MCF 10A (cell line): ENCODE measurements at places on chromosomes 4 and X. TPM values are rescaled to one million over a fixed set of nuclear protein-coding genes. Genes with fewer than 3 reads are reported as not detected.

DNA sequence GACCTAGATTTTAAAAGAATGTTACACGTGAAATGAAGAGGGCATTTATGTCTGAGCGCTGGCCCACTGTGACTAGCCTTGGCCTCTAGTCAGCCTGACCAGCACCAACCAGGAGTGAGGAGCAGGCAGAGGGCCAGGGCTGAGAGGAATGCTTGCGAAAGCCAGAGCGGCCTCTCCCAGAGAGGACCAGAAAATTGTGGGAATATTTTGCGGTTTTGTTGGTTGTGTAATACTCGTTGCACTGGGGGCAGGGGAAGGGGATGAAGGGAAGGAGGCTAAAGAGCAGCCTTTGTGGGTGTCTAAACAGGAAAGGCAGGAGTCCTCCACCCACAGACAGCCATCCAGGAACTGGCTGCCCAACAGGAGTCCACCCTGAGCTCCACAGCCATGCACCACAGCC is 3.8 kb downstream of the GABRE start:
- peaks cover 26% of the 10 kb centered on the region for H3K4me1 ChIP-seq
- no peaks in the 10 kb centered on the region for H3K27me3 ChIP-seq
- H3K27ac ChIP-seq, result no peak overlapping the region
- peak; percentile 97 for DNase-seq
- peak overlapping the region; percentile 61 for H3K4me3 ChIP-seq

GRCh38 chr4:156578713-156579112 is 392.9 kb downstream of the PDGFC start:
- no peaks in the 10 kb centered on the region for H3K27me3 ChIP-seq
- peaks cover 37% of the 10 kb centered on the region for H3K4me1 ChIP-seq
- H3K27ac ChIP-seq, result peak overlapping the region; percentile 65
- no peaks in the 10 kb centered on the region for H3K36me3 ChIP-seq
- DNase-seq, result no peak
- H3K4me3 ChIP-seq, result no peak overlapping the region

- H3K27ac ChIP-seq, result no peak overlapping the region
- H3K4me3 ChIP-seq, result no peak overlapping the region
- H3K4me1 ChIP-seq, result peaks cover 6% of the 10 kb centered on the region
- peak; percentile 2 for DNase-seq
Observed at GRCh38 chr4:25155947-25156346, 4.3 kb downstream of the SEPSECS start.

GRCh38 chrX:107982356-107982755 is at the start of gene TEX13B:
TSS of gene TEX13B (minus strand) at chrX:107982370. CDS start at chrX:107982127, 243 bp downstream.
- H3K27ac ChIP-seq, result no peak within 1 kb of the TSS
- no peak for DNase-seq
- H3K27me3 ChIP-seq, result peaks cover 65% of the 10 kb centered on the region
- H3K4me1 ChIP-seq, result no peaks in the 10 kb centered on the region

The IL2 gene
- total RNA-seq, result not detected in 2 replicates

- H3K36me3 ChIP-seq, result peaks cover 31% of the 10 kb centered on the region
- DNase-seq, result no peak
- H3K27ac ChIP-seq, result no peak overlapping the region
Observed at GRCh38 chrX:152845618-152846240, 14.9 kb downstream of the NSDHL start.

DNA sequence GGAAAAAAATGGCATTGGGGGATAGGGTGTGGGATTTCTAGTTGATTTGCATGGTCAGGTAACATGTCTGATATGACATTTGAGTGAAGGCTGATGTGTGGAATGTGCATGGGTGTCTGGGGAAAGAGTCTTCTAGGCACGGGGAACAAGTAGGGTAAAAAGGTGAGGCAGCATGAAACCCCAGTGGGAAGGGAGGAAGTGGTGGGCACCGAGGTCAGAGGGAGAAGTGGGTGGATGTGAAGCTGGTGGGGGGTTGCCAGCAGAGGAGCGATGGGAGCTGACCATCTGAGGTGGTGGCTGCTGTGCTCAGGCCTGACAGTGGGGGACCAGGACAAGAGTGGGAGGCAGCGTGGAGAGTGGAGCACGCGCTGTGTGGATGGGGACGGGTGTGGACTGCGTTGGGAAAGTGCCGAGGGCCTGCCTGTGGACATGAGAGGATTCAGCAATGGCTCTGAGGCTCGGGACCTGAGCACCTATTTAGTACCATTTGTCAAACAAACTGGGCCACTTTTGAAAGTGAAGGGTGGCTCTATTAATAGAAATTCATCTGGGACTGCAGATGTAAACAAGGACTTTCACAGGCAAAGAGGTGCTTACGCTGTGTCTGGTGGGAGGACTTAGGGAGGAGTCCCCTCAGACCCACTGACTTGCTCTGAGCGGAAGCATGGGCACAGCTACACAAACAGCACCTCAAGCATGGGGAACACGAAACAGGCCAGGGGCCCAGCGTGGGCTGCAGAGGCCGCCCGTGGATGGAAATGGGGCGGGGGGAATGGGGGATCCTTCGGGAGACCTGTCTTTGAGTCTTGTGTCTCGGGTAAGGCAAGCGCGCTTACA is 16.7 kb upstream of the S100P start:
- peak overlapping the region; percentile 88 for H3K4me3 ChIP-seq
- H3K4me1 ChIP-seq, result peaks cover 22% of the 10 kb centered on the region
- H3K36me3 ChIP-seq, result peaks cover 55% of the 10 kb centered on the region
- DNase-seq, result no peak

DNA sequence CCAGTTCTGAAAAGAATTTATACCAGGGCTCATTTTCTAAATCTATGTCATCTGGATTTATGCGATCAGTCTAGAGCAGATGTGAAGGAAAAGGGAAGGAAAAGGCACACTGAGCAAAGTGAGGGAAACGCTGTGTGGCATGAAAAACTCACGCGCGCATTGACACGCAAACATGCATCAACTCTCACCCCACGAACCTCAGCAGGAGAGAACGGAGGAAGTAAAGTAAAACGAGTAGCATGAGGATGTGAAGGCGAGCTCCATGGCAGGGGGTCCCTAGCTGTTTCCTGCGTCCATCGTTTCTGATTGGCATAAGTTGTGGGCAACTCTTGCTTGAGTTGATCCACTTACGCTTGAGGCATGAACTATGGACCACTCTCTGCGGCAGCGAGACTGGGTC is 102.8 kb upstream of the PDLIM3 start:
- no peaks in the 10 kb centered on the region for H3K4me1 ChIP-seq
- H3K27me3 ChIP-seq, result no peaks in the 10 kb centered on the region
- H3K27ac ChIP-seq, result no peak overlapping the region
- no peaks in the 10 kb centered on the region for H3K36me3 ChIP-seq
- no peak for DNase-seq
- no peak overlapping the region for H3K4me3 ChIP-seq

DNA sequence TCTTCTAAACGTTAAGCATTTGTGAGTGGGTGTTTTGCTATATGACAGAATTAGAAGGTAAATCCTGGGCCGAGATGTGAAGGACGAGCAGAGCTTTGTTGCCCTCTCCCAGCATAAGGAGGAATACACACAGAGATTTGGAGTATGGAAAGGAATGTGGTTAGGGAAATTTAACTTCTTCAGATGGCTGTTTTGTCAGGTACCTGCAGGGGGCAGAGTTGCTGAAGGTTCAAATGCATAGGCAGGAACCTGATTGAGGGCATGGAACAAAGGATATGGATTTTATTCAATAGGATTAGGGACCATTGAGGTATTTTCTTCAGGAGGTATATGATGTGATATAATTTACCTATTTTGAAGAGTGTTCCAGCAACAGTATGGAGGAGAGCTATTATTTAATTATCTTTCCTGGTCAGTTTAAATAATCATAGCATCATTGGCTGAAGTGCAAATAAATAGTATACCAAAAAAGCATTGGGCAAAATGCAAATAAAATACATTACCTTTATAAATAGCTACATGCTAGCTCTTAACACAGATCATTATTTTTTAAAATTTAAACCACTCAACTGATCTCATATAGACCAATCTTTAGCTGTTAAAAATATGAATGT is 143.6 kb downstream of the SLIT2 start:
- peak; percentile 68 for DNase-seq
- no peak overlapping the region for H3K27ac ChIP-seq
- no peaks in the 10 kb centered on the region for H3K36me3 ChIP-seq
- H3K4me3 ChIP-seq, result no peak overlapping the region
- no peaks in the 10 kb centered on the region for H3K27me3 ChIP-seq

The TFE3 gene
- total RNA-seq, result 45.3 and 71.7 TPM in 2 replicates

GRCh38 chr4:164613792-164614191 is 140.1 kb upstream of the SMIM31 start:
- H3K27me3 ChIP-seq, result no peaks in the 10 kb centered on the region
- peak overlapping the region; percentile 4 for H3K4me3 ChIP-seq
- H3K4me1 ChIP-seq, result peaks cover 21% of the 10 kb centered on the region
- no peak overlapping the region for H3K27ac ChIP-seq
- H3K36me3 ChIP-seq, result no peaks in the 10 kb centered on the region

GRCh38 chr4:186712690-186713089 is 11.0 kb downstream of the FAT1 start:
- no peaks in the 10 kb centered on the region for H3K27me3 ChIP-seq
- H3K4me3 ChIP-seq, result no peak overlapping the region
- H3K4me1 ChIP-seq, result peaks cover 20% of the 10 kb centered on the region

DNA sequence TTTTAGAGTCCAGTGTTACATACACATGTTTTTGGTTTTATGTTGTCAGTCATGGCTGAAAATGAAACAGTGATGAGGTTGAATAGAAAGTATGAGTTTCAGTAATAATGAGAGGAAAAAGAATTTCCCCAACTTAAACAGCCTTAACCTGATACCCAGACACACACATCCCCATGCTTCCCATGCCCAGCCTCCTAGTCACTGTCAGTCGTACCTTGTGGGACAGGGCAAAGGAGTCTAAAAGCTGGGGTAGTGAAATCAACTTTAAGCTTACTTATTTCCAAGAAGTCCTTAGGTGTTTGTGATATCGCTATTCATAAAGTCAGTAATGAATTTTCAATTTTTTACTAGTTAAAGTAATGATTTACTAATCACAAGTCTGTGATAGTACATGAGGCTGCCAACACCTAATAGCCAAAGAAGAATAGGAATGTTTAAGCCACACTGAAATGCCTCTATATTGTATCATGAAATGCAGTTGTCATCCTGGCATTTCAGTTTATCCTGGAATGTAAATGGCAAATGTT is 24.3 kb upstream of the GPR34 start:
- peaks cover 17% of the 10 kb centered on the region for H3K4me1 ChIP-seq
- H3K27ac ChIP-seq, result no peak overlapping the region
- peaks cover 41% of the 10 kb centered on the region for H3K27me3 ChIP-seq

The SPARCL1 gene
- not detected in 2 replicates for total RNA-seq

DNA sequence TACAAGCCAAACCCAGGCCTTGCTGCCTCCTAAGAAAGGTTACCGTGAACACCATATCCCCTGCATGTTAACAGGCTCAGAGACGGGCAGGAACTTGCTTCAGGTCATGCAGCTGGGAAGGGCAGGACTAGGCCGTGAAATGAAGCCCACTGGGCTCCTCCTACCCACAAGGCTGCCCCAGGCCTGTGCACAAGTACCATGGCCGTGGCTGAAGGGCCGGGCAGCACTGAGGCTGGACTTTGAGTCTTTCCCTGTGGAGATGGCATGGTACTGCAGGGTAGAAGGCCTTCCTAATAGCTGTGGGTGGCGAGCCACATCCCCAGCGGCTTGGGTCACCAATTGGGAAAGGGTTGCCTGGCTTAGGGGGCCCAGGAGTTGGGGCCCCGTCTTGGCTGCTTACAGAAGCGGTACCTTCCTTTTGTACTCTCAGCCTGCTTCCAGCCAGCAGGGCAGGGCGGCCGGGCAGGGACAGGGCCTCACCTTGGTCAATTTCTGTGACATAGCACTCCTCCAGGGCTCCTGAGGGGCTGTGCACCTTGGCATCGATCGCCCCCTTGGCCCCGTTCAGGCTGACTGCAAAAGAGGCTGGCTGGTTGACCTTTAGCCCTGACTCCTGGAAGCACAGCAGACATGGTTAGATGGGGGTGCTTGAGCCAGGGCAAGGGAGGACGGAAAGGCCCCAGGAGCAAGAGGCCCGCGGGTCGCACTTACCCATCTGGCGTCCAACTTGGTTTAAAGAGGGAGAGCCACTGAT is 23.8 kb downstream of the FLNA start:
- no peaks in the 10 kb centered on the region for H3K4me1 ChIP-seq
- no peak overlapping the region for H3K4me3 ChIP-seq
- H3K27ac ChIP-seq, result no peak overlapping the region
- no peak for DNase-seq
- H3K36me3 ChIP-seq, result peaks cover 66% of the 10 kb centered on the region
- H3K27me3 ChIP-seq, result no peaks in the 10 kb centered on the region
